Activated CD8-positive, alpha-beta memory T cell treated with anti-CD3 and anti-CD28 coated beads for 24 hours (primary cell): ENCODE measurements at places on chromosomes 6 and 20.

GRCh38 chr6:167401525-167402194 lies 76.8 kb downstream of the TTLL2 start:
- DNase-seq, result peak; percentile 42

GRCh38 chr6:149211046-149211571 lies 106.4 kb upstream of the TAB2 start:
- DNase-seq, result peak; percentile 70

GRCh38 chr6:167827583-167828324 lies 1.0 kb downstream of the AFDN start:
- DNase-seq, result peak; percentile 71

DNA sequence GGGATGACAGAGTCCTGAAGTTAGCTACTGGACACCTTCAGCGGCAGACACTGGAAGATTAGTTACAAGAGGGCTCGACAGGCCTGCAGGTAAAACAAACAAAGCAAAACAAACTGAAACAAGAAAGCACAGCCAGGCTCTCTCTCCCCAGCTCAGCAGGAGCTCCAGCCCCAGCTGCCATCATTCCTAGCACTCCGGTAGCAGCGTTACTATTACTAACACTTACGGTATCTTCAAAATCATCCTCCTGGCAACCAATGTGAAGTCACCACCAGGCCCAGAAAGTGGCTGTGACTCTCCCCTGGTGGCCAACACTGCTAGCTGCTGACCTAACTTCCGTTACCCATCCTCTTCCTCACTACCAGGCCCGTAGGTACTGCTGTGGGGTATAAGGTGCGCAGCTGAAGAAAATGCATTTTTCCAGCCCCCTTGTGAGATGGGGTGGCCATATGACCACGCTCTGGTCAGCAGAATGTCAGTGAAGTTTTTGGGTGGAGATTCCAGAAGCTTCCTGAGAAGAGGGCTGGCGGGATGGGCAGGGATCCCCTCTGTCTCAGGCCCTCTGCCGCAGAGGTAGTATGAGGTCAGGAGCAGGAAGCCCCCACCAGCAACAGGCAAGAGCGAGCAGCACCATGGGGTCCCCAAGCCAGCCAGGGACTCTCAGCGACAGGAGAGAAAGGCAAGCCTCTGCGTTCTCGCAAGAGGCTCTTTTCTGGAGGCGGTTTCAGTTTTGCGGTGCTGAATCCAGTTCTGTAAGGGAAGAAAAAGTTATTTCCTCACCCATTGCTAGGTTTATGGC lies 37.4 kb upstream of the TBXT start:
- no peak for DNase-seq

GRCh38 chr20:59690976-59691375 lies 86.6 kb downstream of the PHACTR3 start:
- DNase-seq, result no peak

DNA sequence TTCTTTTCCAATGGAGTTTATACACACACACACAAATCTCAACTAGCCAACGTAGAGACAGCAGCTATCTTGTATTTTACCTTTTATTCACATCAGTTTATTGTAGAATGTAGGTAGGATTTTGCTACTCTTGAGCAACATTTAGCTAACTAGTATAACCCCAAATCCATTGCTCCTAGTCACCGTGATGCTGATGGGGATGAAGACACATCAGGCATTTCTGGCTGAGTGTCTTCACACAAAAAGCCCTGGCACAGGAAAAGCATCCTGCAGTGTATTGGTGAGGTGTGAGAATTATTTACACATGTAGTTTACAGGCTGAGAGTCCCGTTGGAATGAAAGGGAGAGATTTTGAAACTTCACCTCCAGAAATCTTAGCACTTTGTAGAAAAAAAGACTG lies 65.9 kb upstream of the FBXL4 start:
- DNase-seq, result no peak

DNA sequence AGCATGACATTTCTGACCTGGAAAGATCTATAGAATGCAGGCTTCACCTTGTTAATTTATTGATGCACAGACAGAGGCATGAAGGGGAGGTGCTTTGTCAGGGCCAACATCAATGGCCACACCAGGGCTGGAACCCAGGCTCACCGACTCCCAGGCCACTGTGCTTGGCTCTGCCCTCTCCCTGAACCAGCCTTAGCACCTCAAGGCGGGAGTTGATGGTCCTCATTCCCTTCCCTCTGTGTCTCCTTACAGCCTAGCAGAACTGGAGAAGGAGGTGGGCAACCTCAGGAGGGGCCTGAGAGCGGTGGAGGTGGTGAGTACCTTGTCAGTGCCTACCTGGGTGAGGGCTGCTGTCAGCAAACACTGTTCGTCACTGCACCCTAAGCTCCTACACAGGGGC lies 35.6 kb downstream of the MOCS1 start:
- DNase-seq, result no peak

DNA sequence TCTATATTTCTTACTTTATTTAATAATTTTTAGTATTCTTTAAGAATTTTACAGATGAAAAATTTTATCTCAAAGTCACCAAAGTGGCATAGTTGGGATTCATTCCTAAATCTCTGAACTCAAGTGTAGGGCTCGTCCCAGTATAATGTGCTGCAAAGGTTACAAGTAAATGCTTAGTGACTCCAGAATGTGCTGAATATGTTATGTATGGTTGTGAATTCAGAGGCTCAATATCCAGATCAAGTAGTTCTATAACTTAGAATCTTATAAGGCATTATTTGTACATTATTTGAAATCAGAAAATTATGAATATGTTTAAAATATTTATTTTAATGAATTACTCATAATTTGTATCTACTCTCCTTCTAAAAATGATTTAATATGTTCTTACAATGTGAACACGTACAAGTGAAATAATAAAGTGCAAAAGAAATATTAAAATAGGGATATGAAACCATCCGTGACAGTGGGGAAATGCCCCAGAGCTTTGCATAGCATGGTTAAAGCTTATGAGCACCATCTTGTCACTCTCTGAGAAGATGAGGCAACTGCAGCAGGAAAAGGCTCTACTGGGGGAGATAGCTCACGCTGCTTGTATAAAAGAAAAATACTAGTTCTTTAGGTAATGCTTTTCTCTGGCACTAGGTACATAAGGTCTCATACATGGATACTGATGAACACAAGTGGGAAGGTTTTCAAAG lies 259.0 kb downstream of the FOXC1 start:
- no peak for DNase-seq

GRCh38 chr6:121682666-121683065 lies 247.2 kb downstream of the GJA1 start:
- DNase-seq, result no peak

DNA sequence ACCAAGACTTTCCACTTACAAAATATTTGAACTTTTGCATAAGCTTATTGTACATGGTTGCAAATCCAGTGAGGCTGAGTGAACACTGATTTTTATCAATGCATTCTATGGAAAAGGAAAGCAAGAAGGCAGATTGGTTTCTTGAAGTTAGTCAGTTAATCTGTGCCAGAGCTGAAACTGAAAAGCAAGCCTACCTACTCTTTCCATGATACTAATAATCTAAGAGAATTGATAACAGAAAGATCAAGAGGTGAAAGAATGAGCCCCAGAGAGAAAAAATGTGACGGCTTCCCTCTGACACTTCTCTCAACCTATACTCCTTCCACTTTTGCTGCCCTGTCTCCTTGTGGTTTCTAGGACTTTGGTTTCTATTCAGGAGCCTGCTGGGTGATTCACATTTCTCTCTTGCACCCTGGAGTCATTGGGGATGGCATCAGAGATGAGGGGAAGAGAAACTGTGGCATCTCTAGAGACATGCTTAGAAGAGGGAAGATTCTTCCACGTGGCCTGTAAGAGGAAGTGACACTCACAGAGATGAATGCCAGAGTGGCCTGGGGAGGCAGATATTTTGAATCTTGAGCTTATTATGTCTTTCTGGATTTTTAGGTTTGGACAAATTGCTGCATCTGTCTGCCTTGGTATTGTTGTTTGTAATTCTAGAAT lies 158.6 kb upstream of the RIMS1 start:
- DNase-seq, result no peak

DNA sequence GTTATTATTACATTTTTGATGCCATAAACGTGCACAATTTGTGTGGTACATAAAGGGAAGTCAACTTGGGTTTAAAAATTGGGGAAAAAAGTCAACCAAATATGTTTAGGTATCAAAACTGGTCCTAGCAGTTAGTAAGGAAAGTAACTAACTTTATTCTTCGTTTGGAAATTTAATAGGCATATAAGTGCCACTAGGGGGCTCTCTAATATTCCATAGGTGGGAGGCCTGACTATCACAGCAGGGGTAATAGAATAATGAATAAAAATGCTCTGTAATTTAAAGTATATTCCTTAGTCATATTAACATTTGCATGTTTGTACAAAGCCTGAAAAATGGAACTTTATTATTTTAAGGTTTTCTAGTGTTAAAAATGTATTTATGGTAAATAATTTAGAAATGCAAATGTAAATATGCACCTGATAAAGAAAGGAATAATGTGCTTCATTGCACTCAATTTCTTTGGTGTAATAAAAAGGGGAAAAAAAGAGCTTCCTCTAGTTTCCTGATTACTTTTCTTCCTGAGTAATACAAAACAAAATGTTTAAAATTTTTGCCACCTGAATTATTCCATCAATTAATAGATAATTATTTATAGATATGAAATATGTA lies 125.7 kb upstream of the HDAC2 start:
- no peak for DNase-seq

DNA sequence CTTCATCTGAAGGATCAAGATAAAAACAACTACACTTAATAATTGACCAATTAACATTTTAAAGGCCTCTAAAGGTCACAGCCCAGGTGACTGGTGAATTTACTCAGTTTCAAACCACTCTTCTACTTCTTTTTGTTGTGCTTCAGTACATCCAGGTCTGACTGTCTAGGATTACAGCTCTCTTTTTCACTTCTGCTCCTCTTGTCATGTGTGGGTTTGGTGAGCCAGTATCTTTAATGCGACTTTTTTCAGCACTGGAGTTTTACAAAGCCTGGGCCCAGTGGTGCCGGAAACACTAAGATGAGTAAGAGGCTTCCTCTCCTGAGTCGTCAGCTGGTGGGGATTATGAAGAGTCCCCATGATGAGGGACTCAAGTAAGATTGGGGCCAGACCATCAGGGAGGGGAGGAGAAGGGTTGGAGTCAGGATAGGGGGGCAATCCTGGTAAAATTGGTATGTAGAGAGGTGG lies 27.0 kb downstream of the HECA start:
- DNase-seq, result peak; percentile 79

- peak; percentile 13 for DNase-seq
Measured at GRCh38 chr20:24694727-24695528, 225.5 kb downstream of the SYNDIG1 start.

DNA sequence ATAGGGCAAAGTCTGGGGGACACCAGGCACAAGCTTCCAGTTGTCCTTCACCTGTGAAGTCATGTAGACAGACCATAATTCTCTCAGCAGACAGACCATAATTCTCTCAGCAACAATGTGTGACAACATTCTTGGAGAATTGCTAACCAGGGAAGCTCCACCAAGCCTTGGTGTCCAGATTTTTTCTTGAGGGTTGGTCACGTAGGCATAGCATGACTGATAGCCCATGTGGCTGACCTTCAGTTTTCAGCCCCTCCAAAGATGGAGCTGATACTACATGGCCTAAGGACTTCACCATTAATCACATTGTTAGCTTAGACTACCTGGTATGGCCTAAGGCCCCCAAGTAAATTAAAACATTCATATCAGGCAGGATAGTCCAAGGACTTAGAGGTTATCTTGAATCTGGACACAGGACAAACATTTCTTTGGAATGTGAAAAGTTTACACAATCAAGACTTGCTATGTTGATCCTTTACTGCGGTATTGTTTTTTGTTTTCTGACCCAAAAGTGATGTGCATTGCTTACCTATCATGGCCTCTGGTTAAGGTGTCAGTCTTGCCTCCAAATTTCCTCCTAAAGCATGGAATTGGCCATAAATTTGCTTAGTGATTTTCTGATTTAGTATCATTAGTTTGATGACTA lies 76.9 kb downstream of the CEP57L1 start:
- DNase-seq, result no peak

DNA sequence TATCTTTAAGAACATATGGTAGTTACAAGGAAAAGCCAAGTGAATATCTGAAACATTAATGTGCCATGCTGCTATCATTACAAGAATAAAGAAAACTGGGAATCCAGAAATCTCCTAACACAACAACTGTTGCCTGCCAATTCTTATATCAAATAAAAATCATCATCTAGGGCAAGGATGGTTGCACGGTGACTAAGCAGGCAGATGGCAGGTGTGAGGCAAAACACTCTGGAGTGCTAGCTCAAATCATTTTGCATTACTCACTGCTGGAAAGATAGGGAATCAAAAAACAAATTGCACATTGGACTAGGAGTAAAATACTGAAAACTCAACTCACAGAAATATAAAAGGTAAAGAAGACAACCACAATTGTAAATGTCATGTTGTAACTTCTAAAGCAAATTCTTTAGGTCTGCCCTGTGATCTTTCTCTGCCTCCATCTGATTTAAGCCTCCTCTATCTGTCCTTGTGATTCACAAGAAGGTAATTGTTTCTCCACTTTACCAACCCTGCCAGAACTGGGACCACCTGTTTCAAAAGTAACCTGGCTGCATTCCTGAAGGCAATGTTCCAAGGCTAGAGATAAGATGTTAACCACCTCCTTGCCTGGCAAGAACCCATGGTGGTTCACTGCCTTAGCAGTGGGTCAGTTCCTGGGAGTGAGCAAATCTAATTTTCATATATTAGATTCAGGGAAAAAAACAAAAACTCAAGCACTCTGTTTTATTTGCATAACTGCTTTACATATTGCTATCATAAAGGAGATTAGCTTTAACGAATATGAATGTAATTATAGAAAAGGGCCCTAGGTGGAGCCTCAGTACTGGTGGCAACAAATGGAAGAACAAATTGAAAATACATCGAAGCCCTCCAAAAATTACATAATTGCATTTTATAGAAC lies 33.1 kb upstream of the LCA5 start:
- DNase-seq, result no peak

- no peak for DNase-seq
Measured at GRCh38 chr6:139940741-139941729, 566.6 kb upstream of the CITED2 start.

DNA sequence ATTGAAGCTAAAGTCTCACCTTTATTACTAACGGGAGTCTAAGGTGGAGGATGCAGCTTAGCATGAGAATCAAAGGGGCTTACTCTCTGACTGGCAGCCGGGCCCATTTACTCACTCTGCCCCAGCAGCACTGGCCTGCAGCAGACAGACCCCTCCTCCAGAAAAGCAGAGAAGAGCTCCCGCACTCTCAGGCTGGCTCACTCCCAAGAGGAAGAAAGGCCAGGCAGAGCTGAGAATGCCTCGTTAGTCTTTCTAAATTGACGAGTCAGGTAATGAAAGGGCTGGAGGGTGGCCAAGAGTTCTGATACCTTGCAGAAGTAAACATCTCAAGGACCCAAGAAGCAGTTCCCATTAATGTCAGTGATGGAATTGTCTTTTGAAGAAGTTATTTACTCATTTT lies 44.5 kb upstream of the IL20RA start:
- no peak for DNase-seq

- DNase-seq, result peak; percentile 67
Measured at GRCh38 chr20:13231031-13231752, 10.1 kb downstream of the ISM1 start.
